ENCODE measurements at places on chromosomes 3 and 15.

DNA sequence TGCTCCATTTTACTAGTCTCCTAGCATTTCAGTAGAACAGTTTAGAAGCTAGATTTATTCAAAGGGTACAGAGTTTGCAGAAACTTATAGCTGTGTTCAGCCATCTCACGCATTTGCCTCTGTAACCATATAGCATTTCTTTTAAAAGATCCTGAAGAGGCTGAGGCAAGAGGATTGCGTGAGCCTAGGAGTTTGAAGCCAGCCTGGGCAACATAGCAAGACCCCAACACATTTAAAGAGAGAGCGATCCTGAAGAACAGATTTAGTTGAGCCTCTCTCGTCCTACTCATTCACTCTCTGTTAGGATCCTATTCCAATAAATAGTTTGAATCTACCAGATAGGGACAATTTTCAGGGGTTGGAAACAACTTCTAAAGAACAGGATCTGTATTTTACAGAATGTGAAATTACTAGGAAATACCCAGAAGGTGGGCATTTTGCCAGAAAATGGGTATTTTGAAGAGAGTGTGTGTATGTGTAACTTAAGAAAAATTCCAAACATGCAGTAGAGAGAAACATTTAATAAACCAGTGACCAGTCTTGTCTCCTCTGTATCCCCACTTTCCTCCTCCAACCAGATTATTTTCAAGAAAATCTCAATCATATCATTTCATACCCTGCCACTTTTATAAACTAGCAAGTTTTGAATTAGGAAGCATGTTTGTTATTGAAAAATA, 4.5 kb downstream of the EIF3J start:
- no peak for ATAC-seq

- ATAC-seq: no peak
Measured at GRCh38 chr3:147404000-147404799, 2.1 kb downstream of the ZIC4 start.

- no peak for ATAC-seq
Measured at GRCh38 chr3:195224980-195225580, 45.9 kb downstream of the XXYLT1 start.

- no peak for ATAC-seq
Measured at GRCh38 chr3:184602372-184603150, 41.0 kb downstream of the EPHB3 start.

Data from activated CD4-positive, CD25-positive, alpha-beta regulatory T cell treated with anti-CD3 and anti-CD28 coated beads, Interleukin-2, amount 50 U/mL, for 24 hours (primary cell).